Activated T-cell treated with anti-CD3 and anti-CD28 coated beads, Interleukin-2, amount 50 U/mL, for 4 hours (primary cell): ENCODE measurements at places on chromosomes 1 and 21.
A peak's percentile ranks its signal among the peaks of the same experiment; 100 is the strongest.

DNA sequence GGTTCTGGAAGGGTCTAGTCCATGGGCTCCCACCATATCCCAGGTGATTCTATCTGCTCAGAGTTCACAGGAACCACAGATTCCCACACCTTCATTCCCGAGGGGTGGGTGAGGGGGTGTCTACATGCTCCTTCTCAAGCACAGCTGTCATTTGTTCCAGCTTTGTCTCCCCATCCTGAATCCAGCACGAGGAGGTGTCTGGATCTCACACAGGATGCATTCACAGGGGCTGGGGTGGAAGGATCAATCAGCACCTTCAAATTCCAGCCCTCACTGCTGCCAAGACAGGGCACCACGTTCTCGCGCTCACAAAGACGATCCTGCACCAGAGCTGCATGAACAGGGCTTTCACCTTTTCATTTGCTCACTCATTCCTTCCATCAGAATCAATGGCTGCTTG, 52.7 kb downstream of the TCP10L start:
- no peak for DNase-seq

GRCh38 chr1:233114860-233115259, 164.4 kb downstream of the NTPCR start:
- no peak for DNase-seq

- no peak for DNase-seq
Measured at GRCh38 chr1:200432586-200432985, 22.8 kb upstream of the ZNF281 start.

- DNase-seq: no peak
Measured at GRCh38 chr1:198253668-198254067, 96.9 kb downstream of the NEK7 start.

GRCh38 chr1:240649733-240650721, 38.1 kb upstream of the GREM2 start:
- DNase-seq: no peak

- DNase-seq: no peak
Measured at GRCh38 chr1:22105611-22106207, 37.2 kb downstream of the WNT4 start.

DNA sequence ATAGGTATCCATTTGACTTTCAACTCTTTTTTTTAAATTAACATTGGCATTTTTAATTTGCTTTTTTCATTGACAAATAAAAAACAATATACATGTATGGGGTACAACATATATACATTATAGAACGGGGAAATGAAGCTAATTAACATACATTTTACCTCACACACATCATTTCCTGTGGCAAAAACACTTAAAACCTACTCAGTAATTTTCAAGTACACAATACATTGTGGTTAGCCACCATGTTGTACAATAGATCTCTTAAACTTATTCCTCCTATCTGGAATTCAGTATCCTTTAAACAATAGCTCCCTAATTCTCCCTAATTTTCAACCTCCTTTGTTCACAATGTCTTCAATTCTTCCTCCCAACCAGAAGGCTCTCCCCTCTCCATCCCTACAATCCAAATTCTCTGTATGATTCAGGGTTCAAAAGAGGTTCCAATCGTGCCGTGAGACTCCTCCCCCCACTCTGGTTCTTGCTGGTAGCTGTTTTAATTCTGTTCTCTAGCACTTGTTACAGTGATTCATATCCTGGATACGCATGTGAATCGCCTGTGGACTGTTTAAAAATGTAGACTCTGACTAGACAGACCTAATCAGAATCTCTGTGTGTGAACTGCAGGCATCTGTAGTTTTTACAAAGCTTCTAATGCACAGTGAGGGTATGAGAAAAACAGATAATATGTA, 87.6 kb upstream of the DUSP10 start:
- peak; percentile 19 for DNase-seq

- DNase-seq: no peak
Measured at GRCh38 chr1:101592845-101593244, 356.0 kb downstream of the S1PR1 start.

DNA sequence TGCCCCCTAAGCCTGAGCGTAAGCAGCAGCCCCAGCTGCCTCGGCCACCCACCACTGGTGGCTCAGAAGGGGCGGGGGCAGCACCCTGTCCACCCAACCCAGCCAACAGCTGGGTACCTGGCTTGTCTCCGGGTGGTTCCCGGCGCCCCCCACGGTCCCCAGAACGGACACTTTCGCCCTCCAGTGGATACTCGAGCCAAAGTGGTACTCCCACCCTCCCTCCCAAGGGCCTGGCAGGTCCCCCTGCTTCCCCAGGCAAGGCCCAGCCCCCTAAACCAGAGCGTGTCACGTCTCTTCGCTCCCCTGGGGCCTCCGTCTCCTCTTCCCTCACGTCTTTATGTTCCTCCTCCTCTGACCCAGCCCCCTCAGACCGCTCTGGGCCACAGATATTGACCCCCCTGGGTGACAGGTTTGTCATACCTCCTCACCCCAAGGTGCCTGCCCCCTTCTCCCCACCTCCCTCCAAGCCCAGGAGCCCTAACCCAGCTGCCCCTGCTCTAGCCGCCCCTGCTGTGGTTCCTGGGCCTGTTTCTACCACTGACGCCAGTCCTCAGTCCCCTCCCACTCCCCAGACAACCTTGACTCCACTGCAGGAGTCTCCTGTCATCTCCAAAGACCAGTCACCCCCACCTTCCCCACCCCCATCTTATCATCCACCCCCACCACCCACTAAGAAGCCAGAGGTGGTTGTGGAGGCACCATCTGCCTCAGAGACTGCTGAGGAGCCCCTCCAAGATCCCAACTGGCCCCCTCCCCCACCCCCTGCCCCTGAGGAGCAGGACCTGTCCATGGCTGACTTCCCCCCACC, 46.2 kb downstream of the YARS1 start:
- DNase-seq: no peak

DNA sequence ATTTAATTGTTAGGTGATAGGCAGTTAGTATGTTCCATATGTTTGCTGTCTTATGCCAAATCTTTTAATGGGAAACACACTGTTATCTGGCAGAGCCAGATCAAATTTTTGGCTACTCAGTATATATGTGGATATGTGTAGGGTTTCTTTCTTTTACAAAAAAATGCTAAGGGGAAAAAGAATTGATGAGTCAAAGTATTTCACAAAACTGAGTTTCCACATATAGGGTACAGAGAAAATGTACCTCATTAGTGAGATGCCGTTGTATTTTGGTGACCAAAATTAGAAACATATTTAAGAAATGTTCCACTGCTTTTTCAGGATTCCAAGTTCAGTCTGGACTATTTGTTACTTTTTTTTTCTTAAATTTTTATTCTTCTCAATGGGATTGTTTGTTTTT, 201.2 kb upstream of the PTGFR start:
- DNase-seq: no peak

DNA sequence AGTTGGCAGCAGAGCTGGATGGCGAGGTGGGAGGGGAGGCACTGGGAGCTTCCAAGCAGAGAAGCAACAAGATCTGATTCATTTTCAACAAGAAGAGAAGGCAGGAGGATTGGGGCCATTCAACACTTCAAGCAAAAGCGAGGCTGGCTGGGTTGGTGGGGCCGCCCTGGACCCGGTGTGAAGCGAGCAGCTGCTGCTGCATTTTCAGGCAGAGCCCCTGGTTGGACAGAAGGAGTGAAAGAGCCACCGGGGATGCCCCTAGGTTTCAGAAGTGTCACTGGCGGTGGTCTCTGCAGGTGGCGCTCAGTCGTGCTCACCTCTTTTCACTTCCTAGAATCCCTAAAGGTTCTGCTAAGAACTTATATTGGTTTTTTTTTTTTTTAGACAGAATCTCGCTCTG, 18.0 kb downstream of the SLC2A7 start:
- no peak for DNase-seq

DNA sequence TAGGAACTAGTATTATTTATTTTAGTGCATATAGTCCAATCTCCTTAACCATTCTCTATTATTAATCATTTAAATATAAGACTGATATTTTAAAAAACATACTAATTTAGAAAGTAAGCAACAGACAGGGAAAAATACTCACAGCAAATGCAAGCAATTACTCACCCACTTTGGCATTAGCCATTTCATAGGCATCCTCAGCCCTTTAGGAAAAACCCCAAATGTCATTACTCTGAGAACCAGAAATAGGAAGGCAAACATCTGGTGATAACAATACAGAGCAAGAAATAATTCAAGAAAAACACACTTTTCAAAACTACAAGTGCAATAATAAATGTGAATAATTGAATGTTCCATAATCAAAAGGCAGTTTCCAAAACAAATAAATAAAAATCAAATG, 545.1 kb downstream of the PLPP3 start:
- no peak for DNase-seq

- DNase-seq: no peak
Measured at GRCh38 chr1:106619080-106619826, 437.2 kb upstream of the PRMT6 start.

DNA sequence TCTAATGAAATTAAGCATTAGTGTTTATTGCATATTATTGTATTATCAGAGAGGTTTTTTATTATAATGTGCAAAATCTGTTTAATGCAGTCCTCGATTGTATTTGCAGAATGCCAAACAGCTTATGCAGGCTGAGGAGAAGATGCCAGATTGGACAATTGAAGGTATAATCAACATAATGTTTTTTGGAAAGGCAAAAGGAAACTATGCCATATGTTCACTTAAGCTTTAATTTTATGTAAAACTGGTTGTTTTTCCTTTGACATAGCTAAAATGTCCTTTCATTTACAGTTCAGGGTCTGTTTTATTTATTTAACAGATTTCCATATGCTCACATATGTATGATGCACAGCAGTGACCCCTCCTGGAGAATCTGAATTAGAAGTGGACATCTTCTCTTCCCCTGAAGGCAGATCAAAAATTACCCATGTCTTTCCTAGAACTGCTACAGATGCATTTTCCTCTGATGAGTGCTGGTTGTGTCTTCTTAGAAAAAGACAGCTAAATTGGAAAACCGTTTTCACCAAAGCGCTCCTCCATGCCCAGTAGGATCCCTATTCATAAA, 143.5 kb upstream of the USH2A start:
- no peak for DNase-seq

DNA sequence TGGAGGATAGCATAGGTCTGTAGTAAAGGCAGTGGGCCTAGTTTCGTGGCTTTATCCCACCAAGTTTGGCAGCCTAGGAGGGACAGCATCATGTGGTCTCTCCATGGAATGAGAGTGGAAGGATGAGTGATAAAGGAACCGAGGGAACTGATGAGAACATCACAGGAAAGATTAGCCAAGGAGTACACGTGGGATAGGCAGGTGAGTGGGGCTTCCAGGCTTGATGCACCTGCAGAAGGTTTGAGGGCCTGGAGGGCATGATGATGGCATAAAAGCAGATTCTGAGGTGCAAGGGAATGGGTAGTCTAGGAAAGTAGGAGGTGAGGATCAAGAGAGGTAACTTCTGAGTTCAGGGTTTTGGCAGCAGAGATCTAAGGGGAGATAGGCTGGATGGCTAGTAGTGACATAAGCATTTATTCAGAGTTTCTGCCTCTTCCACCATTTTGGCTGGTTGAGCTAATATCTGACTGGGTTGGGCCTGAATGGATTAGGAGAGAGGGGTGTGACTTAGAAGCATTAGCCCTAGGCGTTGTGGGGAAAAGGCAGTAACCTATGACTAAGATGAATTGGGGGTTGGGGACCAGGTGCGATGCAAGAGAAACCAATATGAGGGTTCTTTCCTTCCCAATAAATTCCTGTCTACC, 9.1 kb downstream of the PTGFRN start:
- no peak for DNase-seq

DNA sequence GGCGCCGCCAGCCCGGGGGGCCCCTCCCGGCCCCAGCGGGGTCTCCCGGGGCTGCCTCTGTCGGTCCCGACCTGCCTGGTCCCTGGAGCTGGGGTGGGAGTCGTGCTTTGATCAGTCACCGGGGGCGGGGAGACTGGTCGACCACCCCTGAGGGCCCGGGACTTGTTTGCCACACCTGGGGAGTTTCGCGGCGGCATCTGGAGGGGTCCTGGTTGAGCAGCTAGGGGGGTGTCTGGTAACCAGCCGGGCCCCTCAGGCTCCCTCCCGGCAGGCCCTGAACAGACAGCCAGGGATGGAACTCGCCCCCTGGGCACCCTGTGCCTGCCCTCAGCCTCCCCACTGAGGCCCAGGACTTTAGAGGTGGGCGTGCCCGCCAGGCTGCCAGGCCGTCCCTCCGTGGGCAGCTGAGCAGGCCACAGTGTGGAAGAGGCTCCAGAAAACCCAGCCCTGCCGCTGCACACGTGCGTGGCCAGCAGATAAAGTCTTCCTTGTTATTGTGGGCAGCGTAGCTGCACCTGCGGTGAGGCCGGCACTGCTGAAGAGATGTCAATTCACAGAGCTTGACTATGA, 13.3 kb upstream of the SAMD11 start:
- DNase-seq: no peak

GRCh38 chr1:77044133-77044849, 174.9 kb downstream of the PIGK start:
- no peak for DNase-seq

DNA sequence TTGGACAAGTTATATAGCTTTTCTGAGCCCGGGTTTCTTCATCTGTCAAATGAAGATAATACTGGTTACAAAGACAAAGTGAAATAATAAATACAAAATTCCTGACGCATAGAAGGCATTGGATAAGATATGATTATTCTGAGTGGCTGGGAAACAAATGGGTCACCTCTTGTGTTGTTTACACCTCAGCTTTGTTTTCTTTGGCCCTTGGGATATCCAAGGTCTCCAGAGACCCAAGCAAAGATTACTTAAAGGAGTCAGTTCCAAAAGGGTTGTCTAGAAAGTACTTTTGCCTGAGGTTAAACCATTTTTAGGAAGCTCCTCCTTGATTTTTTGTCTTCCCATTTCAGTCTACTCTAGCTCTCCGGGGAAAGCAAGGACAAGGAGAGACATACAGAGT, 9.7 kb downstream of the KHDRBS1 start:
- no peak for DNase-seq

DNA sequence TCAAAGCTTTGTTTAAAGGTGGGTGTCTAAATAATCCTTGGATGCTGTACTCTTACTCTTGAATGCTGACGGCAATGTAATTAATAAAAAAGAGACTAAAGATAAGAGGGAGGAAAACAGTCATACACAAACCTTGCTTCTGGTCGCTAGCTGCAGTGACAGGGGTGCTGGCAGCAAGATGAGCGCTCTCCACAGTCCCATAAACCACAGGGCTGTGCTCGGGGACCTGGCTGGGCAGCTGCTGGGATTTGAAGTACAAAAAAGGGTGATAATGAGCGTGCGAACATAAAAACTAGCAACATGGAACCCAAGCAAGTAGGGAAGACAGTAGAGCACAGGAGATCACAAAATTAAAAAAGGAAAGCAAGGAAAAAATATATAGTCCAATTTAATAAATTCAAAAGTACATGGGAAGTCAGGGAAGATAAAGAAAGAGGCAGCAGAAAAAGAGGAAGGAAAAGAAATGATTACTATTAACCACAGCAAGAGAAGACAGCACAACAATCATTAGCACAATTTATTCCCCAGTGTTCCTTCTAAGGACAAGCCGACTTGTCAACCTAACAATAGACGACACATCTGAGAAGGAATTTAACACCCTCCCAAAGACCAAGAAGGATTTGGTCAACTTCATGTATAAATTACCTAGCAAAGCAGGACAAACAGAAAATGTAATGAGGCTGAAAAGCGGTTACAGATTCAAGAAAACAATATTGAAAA, 162.9 kb upstream of the HP1BP3 start:
- no peak for DNase-seq
